ENCODE measurements at places on chromosomes 1 and 21.

DNA sequence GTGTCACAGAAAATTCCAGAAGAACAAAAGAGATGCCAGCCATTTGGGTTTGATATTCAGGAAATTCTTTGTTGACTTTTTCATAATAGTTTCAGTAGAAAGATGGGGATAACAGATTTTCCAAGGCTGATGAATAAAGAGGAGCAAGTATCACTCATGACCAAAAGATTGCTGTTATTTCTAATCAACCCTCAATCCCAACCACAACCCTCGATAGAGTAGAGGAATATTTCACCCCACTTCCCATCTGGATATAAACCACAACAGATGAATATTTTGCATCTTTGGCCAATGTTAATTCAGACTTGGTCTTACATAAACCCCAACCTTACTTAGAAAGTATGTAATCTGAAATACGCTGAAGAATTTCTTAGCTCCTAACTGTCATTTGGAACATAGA, 232.4 kb downstream of the SEC16B start:
- no peak for DNase-seq

DNA sequence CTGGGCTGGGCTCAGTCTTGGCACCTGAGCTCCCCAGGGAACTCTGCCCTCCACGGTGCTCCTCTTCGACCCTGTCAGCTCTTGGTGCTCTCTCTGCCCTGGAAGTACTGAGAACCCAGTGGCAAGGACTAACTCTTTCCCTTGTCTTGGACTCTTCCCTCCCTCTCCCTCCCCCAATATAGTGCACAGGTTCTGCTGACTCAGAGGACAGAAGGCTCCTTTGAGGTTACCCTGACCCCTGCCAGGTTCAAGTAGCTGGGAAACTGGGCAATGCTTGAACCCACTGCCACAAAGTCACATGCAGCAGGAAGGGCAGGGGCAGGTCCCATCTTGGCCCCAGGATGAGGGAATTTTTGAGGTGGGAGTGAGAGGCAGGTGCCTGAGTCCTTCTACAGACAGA, 20.3 kb downstream of the KCNQ4 start:
- DNase-seq = no peak

DNA sequence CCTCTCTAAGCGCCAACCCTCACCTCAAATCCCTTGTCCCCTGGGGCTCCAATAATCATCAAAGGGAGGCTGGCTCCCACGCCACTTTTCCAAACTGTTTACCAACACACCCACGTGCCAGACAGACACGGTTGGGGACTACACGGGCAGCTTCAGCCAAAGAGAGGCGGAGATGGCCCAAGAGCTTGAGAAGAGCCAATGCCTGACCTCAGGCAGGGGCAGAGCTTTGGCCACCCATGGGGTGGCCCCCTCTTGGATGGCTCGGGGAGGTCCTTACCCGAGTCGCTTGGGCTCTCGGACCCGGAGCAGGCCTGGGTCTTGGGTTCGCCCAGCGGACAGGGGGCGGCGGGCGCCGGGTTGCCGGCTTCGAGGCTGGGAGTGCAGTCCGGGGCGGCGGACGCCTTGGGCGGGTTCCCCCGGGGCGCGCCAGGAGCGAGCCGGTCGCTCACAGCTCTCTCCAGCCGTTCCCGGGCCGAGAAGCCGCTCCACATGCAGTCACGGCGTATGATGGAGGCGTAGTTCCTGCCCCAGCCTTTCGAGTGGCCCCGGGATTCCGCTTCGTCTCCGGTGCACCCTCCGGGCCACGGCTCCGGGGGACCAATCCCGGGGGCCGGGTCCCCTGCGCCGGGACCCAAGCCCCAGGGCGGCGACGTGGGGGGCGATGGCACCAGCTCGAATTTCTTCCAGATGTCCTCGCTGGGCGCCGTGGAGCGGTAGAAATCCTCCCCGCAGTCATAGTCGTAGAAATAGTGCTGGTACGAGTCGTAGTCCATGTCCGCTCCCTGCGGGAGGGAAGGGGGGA, 854 bp downstream of the MYCL start:
- DNase-seq = peak; percentile 14

DNA sequence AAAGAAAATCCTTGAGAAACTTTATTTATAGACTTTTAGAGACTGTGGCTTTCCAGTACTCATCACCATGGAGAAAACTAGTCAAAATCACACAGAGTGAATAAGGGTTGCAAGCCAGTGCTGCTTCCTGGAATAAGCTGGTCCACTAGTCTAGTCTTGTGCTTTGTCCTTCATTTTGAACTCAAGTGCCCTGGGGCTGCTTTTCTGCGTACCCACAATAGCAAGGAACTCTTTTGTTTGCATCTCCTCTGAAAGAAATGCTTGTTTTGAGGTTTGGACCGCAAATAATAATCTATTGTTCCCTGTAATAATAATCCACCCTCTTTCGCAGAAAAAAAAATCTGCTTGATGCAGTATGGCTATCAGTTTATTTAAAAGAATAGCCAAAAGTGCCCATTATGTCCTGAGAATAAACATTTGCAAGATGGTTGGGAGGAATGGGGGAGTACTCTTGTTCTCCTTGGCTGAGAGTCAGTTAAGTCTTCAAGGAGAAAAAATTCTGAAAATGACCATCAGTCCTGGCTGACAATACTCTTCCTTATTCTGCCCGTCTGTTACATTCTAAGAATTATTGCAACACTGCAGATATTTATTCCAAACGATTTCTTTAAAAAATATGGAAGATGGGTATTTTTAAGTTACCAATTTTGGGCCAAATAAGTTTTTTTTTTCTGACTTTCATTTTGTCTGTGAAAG, 41.9 kb downstream of the MPZL1 start:
- DNase-seq = no peak

- DNase-seq = no peak
Observed at GRCh38 chr1:234467821-234468220, 11.2 kb downstream of the TARBP1 start.

DNA sequence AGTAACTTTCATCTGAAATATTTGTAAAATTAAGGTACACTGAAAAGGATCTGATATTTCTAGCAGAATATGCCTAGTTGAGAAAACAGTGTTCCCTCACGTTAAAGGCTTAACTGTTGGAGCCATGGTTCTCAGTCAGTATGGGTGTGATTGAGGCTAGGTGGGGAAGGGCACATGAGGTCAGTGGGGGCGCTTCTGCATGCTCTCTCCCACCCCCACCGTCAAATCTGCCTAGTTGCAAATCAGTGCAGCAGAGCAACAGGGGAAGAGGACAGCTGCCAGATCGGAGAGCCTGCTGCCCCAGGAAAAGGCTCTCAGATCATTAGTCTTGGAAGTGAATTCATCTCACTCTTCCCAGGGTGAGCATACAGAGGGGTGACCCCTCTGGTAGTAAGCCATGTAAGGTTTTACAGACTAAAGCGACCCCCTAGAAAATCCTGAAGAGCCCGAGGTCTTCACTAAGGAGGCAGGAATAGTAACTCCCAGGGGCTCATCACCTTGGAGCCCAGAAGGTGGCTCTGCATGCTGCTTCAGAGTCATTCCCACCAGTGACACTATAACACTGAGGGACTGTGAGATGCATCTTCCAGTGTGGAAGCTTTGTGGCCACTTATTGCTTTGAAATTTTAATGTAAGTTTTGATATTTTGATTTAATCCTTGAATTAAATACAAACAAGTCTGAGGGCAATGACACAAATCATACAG, 83.1 kb upstream of the BARHL2 start:
- no peak for DNase-seq

DNA sequence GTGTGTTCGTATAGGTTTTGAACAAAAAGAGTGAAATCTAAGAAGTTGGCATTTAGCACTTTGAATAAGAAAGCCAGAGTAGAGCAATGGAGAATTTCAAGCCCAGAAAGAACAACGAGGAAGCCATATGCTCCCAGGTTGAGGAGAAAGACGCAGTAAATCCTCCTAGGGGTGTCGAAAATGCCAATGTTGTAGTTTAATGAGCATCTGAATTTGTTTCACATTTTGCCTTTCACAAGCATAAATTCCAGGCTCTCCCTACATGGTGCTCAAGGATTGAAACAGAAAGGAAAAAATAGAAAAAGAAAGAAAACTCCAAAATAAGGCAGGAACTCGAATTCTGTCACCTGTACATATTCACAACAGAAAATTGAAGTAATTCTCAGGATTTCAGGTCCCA, 264.7 kb upstream of the SGIP1 start:
- DNase-seq = no peak

DNA sequence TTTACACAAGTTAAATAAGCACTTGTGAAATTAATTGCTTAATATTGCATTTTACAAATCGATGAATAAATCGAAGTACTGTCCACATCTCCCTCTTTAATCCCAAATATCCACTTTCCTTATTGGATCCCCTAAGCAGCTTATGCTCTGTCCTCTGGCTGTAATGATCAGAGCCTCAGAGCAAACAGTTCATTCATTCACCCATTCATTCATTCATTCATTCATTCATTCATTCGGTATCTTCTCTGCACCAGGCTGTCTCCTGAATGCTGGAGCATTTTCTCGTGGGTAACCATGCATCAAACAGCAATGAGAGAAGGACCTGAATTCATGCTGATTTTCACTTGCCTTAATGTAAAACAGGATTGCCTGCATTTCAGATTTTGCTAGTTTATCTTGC, 69.5 kb upstream of the IGSF21 start:
- no peak for DNase-seq

- DNase-seq = no peak
Observed at GRCh38 chr1:199747984-199748383, 279.5 kb upstream of the NR5A2 start.

GRCh38 chr1:213014642-213015041, 1.0 kb downstream of the ANGEL2 start:
- no peak for DNase-seq

- DNase-seq = no peak
Observed at GRCh38 chr1:87805666-87806378, 477.1 kb downstream of the LMO4 start.

DNA sequence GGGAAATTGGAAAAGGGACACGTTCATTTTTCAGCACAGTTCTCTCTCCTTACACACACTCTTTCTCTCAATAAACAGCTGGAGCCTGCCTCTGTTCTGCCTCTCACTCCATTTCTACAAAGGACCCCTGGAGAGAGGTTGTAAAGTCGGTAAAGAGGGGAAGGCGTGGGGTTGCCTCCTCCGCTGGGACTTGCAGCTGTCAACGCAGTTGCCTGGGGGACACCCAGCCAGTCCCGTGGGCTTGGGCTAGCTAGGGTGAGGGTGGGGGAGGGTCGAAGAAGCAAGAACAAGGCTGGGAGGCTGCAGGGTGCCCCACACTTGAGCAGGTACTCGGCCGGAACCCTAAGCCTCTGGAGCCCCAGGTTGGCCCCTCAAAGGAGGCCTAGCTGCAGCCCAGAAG, 27.6 kb downstream of the C1orf216 start:
- no peak for DNase-seq

GRCh38 chr1:99565606-99566289, 80.2 kb upstream of the PALMD start:
- no peak for DNase-seq

- DNase-seq = no peak
Observed at GRCh38 chr1:62784509-62785365, 805 bp downstream of the ATG4C start.
